Stimulated activated CD4-positive, alpha-beta T cell treated with anti-CD3 and anti-CD28 coated beads, Interleukin-2, amount 100 ng/mL, for 4 hours (primary cell): ENCODE measurements at places on chromosomes 6 and 20.

DNA sequence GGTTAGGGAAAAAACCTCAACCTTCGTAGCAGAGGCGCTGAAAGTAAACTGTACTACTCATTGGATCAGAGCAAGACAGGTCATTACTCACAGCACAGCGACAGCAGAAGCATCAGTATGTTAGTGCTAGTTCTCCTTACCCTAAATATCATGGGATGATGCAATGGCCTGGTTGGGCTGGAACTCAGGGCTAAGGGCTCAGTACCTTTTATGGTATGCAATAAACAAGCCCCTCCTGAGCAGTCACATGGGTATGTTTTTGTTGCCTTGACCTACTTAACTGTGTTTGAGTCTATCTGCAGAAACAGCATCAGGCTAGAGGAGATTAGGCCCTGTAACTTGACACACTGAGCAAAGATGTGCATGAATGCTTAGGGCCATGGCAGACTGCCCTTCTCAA lies 369.4 kb upstream of the IMPG1 start:
- DNase-seq: no peak

DNA sequence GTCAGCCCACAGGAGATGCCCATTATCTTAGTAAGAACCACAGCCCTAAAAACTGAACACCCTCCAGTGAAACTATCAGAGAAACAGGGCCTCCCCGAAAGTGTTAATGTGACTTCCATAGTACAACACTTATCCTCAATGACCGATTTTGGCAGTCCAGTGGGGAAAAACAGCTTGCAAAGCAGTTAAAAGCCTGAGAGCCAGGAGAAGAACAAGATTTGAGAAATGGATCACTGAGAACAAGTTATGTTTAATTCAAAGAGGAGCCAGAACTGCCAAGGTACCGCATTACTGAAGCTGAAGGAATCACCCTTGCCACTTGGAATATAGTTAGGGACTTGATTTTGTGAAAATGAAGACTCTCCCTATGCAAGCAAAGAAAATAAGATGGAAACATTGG lies 236.9 kb downstream of the QKI start:
- DNase-seq: no peak

DNA sequence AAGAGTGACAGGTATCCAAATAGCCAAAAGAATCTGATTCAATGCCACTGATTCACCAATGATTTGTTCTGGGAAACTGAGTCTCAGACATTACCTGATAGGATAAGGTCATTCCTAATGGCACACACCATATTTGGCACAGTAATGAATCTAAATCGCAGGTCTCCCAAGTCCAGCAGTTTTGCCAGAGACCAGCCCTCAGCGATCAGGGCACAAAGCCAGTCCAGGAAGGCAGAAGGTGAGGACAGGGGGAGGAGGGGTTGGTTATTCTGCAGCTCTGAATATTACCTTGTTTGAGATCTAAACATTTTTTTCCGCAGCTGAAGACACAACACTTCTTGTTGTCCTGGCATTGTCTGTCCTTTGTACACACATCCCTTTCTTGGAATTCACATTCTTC lies 1.9 kb downstream of the EPPIN start:
- DNase-seq: no peak

GRCh38 chr6:168095716-168096250 lies 16.8 kb upstream of the FRMD1 start:
- DNase-seq: no peak

GRCh38 chr20:2657241-2657640 lies 4.8 kb downstream of the NOP56 start:
- DNase-seq: no peak

GRCh38 chr6:162970246-162970645 lies 242.5 kb downstream of the PACRG start:
- no peak for DNase-seq

DNA sequence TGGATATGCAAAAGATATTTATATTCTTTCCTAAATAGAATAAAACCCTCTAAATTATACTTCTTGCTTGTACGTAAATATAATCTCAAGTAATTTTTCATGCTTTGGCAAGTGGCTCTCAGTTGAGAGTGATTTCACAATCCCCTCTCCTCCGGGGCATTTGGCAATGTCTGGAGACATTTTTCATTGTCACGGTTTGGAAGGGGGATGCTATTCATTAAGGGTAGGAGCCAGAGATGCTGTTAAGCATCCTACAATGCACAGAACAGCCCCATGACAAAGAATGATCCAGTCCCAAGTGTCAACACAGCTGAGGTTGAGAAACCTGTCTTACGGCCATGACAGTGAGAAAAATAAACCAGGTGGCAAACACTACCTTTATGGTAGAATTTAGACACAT lies 75.7 kb downstream of the AGPAT4 start:
- DNase-seq: no peak

GRCh38 chr20:7856756-7857155 lies 83.5 kb downstream of the HAO1 start:
- DNase-seq: no peak

- no peak for DNase-seq
Observed at GRCh38 chr6:166752928-166753721, 126.1 kb upstream of the RPS6KA2 start.

DNA sequence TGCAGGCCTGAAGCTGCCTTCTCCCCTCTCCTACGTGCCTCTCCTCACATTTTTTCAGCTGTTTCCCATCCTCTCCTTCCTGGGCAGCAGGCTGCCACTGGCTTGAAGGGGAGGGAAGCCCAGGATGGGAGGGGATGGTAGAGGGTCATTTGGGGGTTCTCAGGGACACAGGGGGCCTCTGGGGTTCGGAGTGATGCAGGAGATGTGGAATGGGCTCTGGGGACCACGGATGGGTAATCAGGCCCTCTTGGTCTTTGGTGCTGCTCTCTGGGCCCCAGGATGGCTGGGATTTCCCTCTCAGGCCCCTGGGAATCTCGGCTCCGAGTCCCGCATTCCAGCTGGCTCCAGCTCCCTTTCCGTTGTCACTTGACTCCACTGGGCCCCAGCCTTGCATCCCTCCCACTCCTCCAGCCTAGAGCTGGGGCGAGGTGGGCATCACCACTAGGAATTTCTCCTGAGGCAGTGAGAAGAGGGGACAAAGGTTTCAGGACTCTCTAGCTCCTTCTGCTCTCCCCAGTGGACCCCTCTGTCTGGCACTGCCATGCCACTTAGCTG lies 2.0 kb upstream of the DDR1 start:
- no peak for DNase-seq

GRCh38 chr6:135004399-135004798 lies 50.2 kb downstream of the HBS1L start:
- no peak for DNase-seq
